ENCODE measurements at places on chromosomes 1 and 21.

GRCh38 chr1:165842671-165843129, 15.3 kb downstream of the UCK2 start:
- DNase-seq: no peak

- DNase-seq: no peak
These were observed 109.5 kb upstream of the JUN start for GRCh38 chr1:58893257-58893869.

DNA sequence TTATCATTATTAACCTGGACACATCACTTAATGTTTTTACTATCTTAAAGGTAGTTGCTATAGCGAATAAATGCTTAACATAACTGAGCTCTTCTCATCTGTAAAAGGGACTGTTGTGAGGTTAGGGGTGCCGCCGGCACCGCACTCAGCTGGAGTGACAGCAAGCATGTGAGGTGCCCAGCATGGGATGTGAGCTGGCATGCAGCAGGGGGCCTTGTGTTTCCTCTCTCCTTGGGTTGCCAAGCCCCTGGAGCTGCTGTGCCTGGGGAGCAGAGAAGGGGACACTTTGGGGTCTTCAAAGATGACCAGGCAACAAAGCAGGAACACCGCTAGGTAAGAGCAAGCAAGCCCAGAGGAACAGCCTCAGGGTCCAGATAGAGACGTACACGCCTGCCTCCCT, 2.1 kb upstream of the ZC3H12A start:
- no peak for DNase-seq

- no peak for DNase-seq
These were observed 33.1 kb downstream of the THRAP3 start for GRCh38 chr1:36257375-36257767.

DNA sequence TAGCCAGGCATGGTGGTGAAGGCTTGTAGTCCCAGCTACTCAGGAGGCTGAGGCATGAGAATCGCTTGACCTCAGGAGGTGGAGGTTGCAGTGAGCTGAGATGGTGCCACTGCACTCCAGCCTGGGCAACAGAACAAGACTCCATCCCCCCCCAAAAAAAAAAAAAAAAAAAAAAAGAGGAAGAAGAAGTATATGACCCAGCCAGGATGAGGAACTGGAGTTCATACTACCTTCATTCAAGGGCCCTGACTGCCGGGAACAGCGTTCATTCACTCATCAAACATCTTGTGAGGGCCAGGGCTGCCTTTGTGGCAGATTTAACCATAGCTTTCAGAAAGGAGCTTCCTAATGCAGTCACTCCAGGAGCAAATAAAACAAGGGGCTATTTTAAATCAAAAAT, 127.6 kb downstream of the MRPS6 start:
- no peak for DNase-seq

DNA sequence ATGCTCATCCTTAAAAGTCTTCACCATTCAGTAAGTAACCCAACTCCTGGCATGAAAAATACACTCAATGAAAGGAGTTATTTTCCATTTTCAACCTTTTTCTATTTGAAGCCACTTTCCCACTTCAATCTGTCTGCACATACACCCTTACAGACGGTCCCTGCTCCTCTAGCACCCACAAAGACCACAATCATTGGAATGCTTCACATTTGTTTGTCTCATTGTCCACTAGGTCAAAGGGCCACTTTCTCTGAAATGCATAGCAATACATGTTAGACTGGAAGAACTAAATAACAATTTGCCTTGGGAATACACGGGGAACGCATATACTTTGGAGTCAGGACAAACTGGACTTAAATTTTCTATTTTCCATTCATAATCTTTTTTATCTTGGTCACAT, 487.1 kb upstream of the C1orf87 start:
- no peak for DNase-seq

DNA sequence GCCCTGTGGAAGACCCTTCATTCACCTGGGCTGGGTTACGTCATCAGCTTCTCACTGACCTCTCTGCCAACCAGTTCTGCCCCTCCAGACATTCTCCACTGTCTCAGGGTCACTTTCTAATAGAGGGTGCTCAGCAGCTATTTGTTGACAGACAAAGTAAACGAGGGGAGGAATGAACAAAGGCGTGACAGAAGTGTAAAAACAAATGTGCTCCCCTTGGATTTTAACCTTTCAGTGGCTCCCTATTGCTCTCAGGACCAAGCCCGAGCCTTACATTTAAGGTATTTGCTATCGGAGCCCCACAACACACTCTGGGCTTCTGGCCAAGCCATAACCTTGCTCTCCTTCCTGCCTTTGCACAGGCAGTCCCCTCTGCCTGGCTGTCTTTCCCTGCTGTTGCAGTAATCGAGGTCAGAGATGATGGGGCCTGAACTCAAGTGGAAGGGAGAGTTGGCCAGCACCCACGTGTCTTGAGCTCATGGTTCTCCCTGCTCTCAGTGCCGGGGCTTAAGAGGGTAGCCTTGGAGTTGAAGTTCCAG, 9.3 kb upstream of the MARCKSL1 start:
- no peak for DNase-seq

GRCh38 chr1:95407131-95407885, 173.3 kb downstream of the RWDD3 start:
- DNase-seq: no peak

DNA sequence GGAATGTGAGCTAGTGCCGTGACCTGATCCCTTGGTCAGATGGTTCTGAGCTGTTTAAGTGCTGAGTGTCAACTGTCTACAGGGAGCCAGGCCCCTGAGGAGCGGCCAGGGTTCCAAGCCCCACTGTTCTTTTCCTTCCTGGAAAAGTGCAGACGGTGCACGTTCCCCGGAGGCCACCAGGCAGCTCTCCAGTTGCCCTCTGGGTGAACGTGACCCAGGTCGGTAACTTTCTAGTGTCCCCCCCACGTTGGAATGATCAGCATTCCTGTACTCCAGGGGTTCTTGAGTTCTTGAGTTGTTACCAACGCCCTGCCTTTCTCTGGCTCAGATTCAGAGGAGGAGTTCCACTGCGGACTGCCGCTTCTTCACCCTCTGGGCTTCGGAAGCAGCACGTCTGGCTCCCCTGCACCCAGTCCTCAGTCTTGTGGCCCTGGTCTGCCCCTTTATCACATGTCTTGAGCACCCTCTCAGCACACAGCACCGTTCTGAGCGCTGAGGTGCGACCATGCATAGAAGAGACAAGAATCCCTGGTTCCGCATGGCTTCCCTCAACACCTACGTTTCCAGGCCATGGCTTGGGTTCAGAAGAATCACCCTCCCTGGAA, 131.5 kb downstream of the DHRS3 start:
- no peak for DNase-seq

DNA sequence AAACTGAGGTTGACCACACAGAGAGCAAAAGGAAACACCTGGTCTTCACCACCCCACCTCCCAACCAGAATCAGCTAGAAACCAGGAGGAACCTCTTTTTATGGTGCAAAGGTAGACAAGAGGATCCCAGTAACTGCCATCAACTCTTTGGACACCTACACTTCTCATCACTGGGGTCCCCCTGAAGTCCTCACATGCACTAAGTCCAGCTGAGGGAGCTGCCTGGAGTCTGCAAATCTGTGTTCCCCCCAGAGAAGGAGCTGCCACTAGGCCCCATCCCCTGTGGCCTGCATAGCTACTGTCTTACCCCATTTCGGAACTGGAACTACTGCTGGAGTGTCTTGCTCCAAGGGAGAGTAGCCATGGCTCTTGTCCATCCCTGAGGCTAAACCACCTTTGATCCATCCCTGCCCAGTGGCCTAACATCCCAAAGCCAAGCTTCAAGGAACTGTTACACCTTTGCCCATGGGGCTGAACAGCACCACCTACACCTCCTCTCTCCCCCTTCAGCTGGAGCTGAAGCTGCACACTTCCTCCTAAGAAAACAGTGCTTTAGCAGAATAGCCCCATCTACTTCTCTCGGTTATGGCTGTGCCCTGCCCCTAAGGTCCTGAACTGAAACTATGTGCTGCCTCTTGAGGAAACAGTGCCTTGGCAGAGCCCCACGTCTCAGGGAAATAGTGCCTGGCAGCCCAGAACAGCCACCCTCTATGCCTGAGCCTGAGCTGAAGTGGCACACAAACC, 85.4 kb upstream of the CD53 start:
- DNase-seq: no peak

DNA sequence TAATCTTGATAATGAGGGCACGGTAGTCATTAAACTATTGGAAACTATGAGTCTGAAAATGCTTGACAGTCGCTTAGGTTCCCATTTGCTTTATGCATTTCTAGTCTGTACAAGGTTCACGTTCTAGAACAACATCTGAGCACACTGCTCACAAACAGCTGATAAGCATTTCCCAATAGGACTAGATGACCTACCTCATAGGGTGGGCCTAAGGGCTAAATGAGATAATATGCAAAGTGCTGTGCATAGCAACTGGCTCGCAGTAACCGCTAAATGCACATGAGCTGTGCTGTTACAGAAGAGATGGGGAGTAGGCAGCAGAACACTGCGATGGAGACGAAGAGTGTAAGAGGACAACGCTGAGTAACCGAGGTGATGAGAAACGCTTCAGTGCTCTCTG, 628.0 kb downstream of the SMYD3 start:
- no peak for DNase-seq

GRCh38 chr1:76153841-76154205, 79.3 kb downstream of the ST6GALNAC3 start:
- DNase-seq: no peak

DNA sequence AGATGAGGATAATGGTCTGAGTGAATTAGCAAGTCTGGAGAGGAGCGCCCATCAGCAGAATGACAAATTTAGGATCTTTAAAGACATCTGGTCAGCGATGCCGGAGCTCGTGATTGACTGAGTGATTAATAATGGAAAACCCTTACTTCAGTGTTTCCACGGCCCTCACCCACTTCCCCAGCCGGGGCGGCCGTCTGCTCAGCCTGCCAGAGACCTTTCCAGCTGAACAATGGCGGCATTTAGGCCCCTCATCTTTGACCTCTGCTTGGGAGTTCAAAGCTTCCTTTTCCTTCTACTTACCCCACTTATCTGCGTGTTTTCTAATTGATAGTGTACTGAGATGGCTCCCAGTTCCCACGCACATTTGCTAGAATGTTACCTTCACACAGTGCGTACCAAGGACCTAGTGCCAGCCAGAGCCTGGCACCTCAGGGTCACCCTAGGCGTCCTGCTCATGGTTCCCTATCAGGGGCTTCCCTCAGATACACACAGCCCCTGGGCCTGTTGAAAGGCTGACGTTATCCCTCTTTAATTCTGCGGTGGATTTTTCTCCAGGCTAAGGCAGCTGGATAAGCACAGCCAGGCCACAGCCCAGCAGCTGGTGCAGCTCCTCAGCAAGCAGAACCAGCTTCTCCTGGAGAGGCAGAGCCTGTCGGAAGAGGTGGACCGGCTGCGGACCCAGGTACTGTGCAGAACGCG, 232.8 kb downstream of the SDCCAG8 start:
- no peak for DNase-seq

GRCh38 chr1:32291145-32291707, 657 bp upstream of the HDAC1 start:
- DNase-seq: no peak

GRCh38 chr1:108208724-108209446, 8.7 kb upstream of the SLC25A24 start:
- no peak for DNase-seq

GRCh38 chr1:240658312-240658960, 46.5 kb upstream of the GREM2 start:
- no peak for DNase-seq

- DNase-seq: no peak
These were observed 659 bp downstream of the AGO1 start for GRCh38 chr1:35883635-35884101.

- no peak for DNase-seq
These were observed 10.6 kb downstream of the CFAP126 start for GRCh38 chr1:161357073-161357472.

GRCh38 chr1:157437296-157437695, 115.0 kb downstream of the FCRL5 start:
- no peak for DNase-seq

- DNase-seq: no peak
These were observed 23.0 kb upstream of the ZBTB40 start for GRCh38 chr1:22428672-22429071.

GRCh38 chr1:170931650-170932049, 3.7 kb upstream of the MROH9 start:
- DNase-seq: no peak

- DNase-seq: no peak
These were observed 826 bp downstream of the TRIM17 start for GRCh38 chr1:228415853-228416216.

GRCh38 chr1:93614986-93615581, 66.6 kb downstream of the BCAR3 start:
- DNase-seq: peak; percentile 55

- DNase-seq: no peak
These were observed 1.1 kb upstream of the ADIPOR1 start for GRCh38 chr1:202959276-202959620.

DNA sequence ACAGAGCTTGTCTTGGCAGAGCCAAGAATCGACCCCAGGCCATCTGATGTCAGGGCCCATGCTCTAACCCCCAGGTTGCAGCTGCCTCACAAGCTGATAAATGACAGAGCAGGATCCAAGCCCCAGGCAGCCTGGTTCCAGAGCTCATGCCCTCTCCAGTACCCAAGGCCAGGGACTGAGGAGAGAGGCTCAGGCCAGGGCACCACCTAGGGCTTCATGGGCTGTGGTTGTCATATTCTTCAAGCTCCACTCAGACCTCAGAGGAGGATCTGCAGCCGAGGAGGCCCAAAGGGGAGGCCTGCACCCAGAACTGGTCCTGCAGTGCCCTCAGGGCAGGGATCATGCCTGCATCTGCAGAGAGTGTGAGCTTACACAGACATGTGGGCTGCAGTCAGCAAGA, 301.1 kb downstream of the MATN1 start:
- no peak for DNase-seq

GRCh38 chr1:32939655-32940371, 24.8 kb downstream of the RNF19B start:
- peak; percentile 81 for DNase-seq

DNA sequence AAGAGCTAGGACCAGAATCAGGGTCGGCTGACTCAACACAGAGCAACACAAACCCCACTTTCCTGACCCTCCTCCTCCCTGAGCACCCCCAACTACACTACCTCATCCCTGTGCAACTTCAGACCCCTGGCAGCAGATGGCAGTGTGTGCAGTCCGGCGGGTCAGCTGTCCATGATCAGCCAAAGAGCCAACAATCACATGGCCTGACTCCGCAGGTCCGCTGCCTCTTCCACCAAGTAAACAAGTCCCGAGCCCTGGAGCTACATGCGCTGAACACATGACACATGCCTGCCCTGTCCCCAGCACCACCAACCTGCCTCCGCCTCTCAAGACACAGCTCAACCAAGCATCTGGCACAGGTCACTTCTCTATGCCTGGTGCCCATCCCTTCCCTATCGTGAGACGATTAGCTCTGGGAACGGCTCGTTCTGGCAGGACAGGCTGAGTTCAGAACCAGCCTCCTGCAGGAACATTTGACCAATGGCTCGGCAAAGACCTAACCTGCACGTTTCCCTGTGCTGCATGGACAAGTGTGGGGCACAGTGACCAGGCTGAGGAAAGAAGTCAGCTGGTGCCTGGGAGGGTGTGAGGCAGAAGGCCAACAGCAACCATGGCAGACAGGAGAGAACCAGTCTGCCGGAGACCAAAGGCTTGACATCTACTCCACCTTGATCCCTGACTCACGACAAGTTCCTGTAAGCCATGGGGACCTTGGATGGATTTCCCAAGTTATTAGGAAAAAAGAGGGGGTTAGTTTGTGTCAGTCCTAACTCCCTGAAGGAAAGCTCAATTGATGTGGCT, 60.3 kb downstream of the CD46 start:
- no peak for DNase-seq

Measured in non-pigmented ciliary epithelial cell (primary cell).